ENCODE measurements at places on chromosomes 1 and 21. TPM values are rescaled to one million over a fixed set of nuclear protein-coding genes. Genes with fewer than 3 reads are reported as not detected.

The IRF2BP2 gene
- total RNA-seq, result 150 TPM

The GSTM3 gene
- 3.4 TPM for total RNA-seq

GRCh38 chr1:147673406-147673805 lies 3.1 kb upstream of the ACP6 start:
- no peak for DNase-seq

- no peak for DNase-seq
Observed at GRCh38 chr1:238753252-238753651, 633.1 kb upstream of the CHRM3 start.

DNA sequence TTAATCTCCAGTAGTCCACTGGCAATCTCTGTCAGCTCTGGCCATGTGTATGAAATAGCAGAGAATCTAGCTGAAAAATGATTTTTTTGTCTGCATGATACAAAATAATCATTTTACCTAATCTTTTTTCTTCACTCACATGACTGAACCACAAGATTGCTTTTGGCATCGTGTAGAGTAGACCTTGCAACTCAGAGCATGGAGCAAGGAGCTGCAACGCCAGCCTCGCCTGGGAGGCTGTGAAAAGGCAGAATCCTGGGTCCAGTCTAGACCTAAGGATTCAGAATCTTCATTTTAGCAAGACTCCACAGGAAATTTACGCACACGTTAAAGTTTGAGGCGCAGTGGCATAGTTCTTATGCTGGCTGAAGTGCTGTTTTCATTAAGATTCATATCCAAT lies 40.2 kb downstream of the TOMM20 start:
- DNase-seq, result no peak

The SDC3 gene
- total RNA-seq, result 0.30 TPM

DNA sequence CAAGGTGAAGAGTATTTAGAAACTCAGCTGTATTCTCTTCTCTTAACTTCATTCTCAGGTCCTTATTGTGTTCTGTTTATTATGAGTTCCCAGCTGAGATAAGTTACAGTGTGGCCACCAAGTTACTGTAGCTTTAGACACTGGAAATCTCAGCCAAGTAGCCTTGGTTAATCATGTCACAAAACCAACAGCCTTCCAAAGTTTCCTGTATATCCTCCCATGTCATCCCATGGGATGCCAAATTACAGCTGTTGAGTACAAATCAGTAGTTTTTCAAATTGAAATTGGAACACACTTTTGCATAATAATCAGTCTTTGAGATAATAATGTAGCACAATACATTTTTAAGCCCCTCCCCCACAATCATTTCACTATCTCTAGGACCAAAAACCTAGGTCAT lies 10.7 kb downstream of the ADAMTS5 start:
- DNase-seq, result no peak

- no peak for DNase-seq
Observed at GRCh38 chr1:150180474-150180873, 30.8 kb downstream of the PLEKHO1 start.
